ENCODE measurements at places on chromosomes 1 and 21.

GRCh38 chr1:2969011-2969844 lies 52.0 kb upstream of the ACTRT2 start:
- no peak for DNase-seq

DNA sequence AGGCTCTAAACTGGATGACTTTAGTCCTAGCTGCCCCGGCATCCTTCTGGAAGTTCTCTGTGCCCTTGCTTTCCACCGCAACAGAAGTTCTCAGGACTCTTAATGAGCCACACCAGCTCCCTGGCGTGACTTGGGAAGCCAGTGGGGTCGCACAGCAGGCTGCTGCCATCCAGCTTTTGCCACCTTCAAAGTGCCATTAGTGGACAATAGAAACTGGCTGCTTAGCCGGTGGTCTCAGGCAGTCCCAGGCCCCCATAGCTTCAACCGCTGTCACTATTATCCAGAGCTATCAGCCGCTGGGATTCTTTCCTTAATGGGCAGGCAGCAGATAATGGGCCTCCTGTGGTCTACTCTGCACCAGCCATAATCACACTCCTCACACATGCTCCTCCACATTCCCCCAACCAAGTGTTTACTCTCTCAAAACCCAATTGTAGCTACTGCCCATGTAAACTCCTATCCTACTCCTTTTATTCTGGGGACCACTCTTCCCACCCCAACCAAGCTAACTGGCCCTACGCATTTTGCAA lies 37.3 kb downstream of the PLEKHA6 start:
- no peak for DNase-seq

- no peak for DNase-seq
Observed at GRCh38 chr1:107976836-107977235, 11.9 kb upstream of the VAV3 start.

- no peak for DNase-seq
Observed at GRCh38 chr1:107272321-107272720, 131.5 kb downstream of the NTNG1 start.

DNA sequence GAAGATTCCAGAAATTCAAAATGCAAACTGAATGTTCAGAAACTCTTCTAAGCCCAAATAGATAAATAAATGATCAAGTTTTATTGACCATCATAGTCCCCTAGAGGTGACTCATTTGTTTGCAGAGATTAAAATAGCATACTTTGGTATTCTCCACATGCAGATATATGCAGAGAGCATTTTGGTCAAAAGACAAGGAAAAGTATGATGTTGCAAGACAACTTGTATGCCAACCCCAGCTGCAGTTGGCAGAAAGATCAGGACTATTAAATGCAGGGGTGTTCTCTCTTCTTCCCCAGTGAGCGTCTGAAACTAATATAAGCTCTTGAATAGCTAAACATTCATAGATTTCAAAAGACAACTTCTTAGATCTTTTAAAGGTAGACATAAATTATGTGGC lies 404.9 kb downstream of the LTN1 start:
- no peak for DNase-seq

DNA sequence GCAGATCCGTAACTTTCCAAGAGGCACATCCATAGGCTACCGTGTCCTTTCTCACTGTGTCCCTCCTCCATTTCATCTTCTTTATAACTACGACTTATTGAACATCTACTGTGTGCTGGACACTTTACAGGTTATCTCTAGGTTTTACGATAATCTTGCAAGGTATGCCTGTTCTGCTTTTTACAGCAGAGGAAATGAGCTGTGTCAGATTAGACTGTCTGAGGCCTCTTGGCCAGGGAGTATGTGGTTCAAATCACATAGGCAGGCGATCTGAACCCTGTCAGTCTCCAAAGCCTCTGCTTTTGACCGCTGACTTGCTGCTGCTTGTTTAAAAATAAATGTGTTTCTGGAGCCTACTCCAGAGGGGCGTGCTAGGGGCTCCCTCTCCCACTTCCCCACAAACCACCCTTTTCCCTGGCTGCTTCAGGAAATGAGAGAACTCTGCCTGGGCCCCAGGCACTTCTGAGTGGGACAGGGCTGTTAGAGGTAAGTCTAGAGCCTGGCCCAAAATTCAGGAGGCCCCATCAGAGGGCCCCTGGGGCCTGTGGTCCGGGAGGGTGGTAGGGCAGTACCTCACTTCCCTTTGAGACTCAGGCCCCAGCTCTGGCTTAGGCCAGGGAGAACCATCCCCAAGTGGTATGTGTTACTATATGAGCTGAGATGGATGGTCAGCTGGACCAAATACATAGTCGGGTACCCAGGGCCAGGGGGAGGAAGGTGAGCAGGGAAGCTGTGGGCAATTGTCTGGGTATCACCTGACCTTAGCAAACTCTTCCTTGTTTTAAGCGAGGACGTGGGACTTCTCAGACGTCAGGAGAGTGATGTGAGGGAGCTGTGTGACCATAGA lies 4.4 kb downstream of the PSEN2 start:
- no peak for DNase-seq

DNA sequence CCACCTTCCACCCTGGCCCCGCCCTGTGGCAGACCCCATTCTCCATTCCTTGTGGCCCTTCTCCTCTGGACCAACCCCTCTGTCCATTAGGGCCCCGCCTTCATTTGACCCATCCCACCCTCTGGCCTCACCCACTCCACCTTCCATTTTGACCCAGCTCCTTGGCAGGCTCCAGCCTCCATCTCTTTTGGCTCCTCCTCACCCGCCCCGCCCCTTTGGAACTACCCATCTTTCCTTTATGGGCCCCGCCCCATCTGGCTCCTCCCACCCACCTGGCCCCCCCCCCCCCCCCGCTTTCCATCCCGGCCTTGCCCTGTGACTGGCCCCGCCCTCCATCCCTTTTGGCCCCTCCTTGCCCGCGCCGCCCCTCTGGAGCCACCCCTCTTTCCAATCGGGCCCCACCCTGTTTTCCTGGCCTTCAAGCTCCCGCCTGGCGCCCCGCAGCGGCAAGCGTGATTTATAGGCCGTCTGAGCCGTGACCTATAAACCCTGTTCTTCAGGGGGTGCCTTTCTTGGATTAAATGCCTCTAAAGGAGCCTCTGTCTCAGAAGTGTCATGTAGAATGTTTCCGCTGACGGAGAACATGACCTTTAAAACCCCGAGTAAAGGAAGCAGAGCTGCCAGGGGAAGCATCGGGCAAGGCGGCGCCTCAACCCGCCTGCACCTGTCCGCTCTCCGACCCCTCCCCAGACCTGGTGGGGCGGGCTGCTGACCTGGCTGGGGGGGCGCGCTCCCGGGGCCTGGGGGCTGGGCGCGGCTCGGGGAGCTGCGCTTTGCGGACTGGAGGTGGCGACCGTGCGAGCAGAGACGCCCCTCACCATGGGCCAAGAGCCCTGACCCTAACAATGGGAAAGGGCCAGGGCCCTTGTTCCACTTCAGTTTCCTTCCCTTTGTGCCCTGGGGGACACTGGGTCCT lies 178.0 kb downstream of the CAMTA1 start:
- DNase-seq = no peak

- DNase-seq = no peak
Observed at GRCh38 chr1:30986755-30987154, 78.2 kb upstream of the SDC3 start.

GRCh38 chr21:38898422-38899096 lies 92.8 kb downstream of the ETS2 start:
- DNase-seq = no peak

All from left lung (tissue), 14 donors.